NCI-H460 (cell line): ENCODE measurements at places on chromosomes 2 and 18. TPM values are rescaled to one million over a fixed set of nuclear protein-coding genes. Genes with fewer than 3 reads are reported as not detected.

The CLHC1 gene
- total RNA-seq: 9.7 and 10.8 TPM in 2 replicates

The PDE1A gene
- 41.1 and 42.5 TPM in 2 replicates for total RNA-seq

The ARMC9 gene
- 8.9 TPM in 2 replicates for total RNA-seq

GRCh38 chr2:39266916-39267434 is 23.2 kb upstream of the CDKL4 start:
- no peak for DNase-seq

DNA sequence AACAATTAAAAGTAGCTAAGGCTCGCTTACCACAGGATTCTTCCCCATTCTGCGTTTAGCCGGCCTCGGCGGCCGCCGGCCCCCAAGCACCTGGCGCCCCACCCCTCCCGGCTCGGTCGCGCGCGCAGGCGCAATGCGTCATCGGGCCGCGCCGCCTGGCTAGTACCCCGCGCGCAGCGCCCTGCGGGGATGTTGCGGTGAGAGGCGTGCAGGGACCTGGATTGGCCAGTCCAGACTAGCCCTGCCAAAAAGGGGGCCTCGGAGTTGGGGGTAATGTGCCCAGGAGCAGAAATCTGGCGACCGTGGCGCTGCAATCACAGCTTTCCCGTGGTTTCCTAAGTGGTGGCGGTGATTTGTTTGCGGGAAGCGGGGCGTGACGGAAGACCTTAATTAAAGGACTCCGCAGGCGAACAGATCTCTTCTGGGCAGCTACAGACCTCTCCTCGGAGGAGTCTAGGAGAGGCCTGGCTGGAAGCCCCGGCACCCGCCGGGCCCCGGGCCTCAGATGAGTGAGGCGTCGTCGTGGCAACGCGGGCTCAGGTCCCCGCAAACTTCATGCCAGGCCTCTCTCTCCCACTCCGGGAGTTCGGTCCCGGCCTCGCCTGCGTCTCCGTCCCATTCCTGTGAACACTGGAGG is 606 bp downstream of the TMEM237 start:
- DNase-seq: peak; percentile 70

- no peak for DNase-seq
Measured at GRCh38 chr2:173044686-173045085, 31.0 kb upstream of the MAP3K20 start.

DNA sequence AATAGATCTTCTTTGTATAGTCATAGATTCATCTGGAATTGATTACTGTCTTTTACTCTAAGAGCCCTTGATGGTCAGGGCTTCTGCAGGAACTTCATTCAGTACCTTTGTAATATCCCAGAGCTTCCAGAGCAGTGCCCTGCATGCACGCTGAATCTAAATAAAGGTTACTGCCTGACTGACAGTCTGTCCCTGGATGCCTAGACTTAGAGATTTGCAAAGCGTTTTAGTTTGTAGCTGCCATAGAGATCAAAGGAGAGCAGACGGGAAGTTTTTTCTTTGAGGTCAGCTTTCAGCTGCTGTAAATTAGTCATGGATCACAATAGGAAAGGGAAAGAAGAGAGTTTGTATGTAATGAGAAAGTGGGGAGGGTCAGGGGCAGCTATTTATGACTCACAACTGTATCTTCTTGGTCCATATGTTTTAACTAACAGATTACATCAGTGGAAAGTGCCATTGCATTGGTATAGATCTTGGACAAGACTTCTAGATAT is 45.2 kb upstream of the NYAP2 start:
- no peak for DNase-seq
